ENCODE measurements at places on chromosomes 12 and 14. TPM values are rescaled to one million over a fixed set of nuclear protein-coding genes. Genes with fewer than 3 reads are reported as not detected.

EVL gene
- total RNA-seq: 16.6 TPM

SLC38A4 gene
- total RNA-seq: 1.2 TPM

SLC6A12 gene
- total RNA-seq: not detected

MYF5 gene
- total RNA-seq: not detected

ASIC1 gene
- 0.72 TPM for total RNA-seq

PRB3 gene
- total RNA-seq: not detected

PROX2 gene
- total RNA-seq: not detected

C12orf54 gene
- total RNA-seq: not detected

STON2 gene
- total RNA-seq: 49.6 TPM

TTC9 gene
- 0.29 TPM for total RNA-seq

ABCB9 gene
- total RNA-seq: 13.0 TPM

LRRIQ1 gene
- not detected for total RNA-seq

FMNL3 gene
- total RNA-seq: 31.8 TPM

OR10G3 gene
- not detected for total RNA-seq

PLEK2 gene
- total RNA-seq: 1.2 TPM

CATSPERB gene
- not detected for total RNA-seq

A2ML1 gene
- total RNA-seq: under 0.01 TPM

TCL1B gene
- total RNA-seq: not detected

KRT73 gene
- total RNA-seq: not detected

PTCSC3 gene
- total RNA-seq: not detected

CDCA3 gene
- 5.0 TPM for total RNA-seq

FLVCR2 gene
- total RNA-seq: 1.5 TPM

PPP4R4 gene
- 0.29 TPM for total RNA-seq

CAPS2 gene
- 10.5 TPM for total RNA-seq

BDKRB2 gene
- total RNA-seq: 4.1 TPM

NKX2-1 gene
- not detected for total RNA-seq

KIF5A gene
- total RNA-seq: 0.29 TPM

SCNN1A gene
- total RNA-seq: 0.36 TPM

KRT6B gene
- total RNA-seq: not detected
